ENCODE measurements at places on chromosomes 12 and 14. TPM values are rescaled to one million over a fixed set of nuclear protein-coding genes. Genes with fewer than 3 reads are reported as not detected.

- DNase-seq, result peak; percentile 29
Measured at GRCh38 chr14:49497725-49498348, 88.3 kb downstream of the RPS29 start.

DNA sequence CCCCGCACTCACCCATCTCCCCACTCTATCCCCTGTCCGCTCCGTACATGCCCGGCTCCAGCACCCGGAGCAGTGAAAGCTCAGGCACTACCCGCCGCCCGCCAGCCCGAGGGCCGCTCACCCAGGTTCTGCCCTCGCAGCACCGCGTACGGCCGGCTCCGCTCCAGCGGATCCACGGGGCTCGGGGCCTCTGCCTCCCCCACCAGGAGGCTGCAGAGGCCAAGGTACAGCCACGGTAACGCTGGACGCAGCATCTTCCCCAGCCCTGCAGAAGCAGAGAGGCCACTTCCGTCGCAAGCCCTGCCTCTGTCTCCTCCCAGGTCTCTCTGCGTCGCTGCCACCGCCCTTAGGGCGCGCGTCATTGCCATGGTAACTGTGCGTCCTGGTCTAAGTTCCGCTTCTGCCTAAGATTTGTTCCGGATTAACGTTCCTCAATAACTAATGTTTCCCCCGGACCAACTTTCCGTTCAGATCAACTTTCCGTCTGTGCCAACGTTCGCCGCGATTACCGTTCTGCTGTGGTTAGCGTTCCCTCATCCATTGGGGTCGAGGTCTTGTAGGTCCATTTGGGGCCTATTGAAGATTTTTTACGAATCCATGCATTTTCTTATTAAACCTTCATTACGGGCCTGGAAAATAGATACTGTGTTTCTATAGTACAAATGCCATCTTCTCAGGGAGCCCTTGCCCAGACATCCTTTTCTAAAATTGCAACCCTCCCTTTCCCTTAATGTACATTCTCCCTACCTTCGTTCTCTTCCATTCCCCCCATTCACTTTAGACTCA is at the start of gene C12orf76:
C12orf76 (minus strand) TSS at position 281 of the 786 bp plus-strand sequence; CDS start at position 254, 27 bp downstream.
- peak; percentile 86 for DNase-seq

DNA sequence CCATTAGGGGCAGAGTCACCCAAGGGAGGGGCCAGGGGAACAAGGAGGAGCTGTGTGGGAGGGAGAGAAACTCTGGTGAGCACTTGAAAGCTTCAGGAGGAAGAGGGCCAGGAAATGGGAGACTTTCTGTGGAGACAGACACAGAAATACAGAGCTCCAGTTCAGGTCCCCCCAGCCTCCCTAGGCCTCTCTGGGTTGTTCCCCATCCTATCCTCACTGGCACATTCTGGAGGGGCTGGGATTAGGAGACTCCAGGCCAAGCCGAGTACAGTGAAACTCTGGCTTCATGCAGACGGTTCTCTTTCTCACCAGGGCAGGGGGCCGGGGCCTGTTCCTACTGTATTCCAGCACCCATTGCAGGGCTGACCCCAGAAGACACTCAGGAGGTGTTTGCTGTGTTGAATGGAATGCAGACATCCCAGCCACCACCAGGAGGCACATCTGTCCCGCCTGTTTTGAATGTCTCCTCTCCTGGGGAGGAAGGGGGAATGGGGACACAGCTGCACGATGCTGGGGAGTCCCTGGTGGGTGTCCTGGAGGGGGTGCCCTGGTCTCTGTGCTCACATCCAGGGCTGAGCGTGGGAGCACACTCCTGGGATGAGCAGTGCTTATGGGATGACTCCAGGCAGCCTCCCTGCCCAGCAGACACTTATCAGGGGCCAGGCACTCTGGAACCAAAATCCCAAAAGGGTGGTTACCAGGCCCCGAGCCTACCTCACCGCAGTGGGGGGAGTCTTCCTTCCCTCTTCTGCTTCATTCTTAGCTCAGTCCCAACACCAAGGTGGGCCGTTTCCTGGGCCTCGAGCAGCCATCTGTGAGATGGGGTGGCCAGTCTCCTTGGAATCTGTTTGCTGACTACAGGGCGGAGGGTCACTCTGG is 5.5 kb upstream of the KRT84 start:
- no peak for DNase-seq

GRCh38 chr14:94542111-94542810 is 19.0 kb upstream of the SERPINA4 start:
- DNase-seq, result no peak

GRCh38 chr12:75721796-75722195 is 210.4 kb upstream of the KRR1 start:
- no peak for DNase-seq

DNA sequence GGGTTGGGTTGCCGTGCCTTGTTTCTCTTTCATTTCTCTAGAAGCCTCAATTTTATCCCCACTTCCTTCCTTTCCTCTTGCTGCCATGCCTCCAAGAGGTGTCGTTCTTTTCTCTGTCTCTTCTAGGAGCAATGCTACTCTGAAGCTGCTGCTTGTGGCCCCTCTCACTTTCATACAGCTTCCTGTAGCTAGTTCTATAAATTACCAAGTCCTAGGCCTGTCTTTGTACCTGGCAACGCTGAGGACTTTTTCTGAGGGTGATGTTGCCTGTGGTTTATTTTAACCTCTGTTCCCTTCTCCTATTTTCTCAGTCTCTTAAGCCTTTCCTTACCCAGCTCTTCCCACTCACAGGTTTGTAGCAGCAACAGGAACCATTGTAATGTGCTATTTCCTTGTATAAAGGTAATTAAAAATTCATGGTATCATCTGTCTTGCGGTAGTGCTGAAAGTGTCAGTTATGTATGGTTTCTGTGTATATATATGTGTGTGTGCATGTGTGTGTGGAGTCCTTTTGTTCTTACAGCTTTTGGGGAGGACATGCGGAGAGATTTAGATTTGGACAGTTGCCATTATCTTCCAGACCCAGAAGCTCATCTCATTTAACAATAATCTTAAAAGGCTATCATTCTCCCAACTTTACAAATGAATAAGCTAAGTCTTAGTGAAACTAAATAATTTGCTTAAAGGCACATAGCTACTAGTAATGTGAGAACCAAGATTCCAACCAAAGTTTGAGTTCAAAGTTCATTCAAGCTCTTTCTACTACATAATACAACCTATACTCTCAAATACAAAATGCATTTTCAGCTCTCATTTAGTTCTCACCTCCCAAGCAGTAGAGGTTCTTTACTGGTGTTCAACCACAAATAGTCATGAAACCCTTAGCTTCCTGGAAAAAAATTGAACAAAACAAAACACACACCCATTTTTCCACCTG is 43.8 kb downstream of the DDHD1 start:
- DNase-seq, result no peak

Gene ZNF605
- polyA plus RNA-seq, result 22.6 TPM

Gene PROX2
- 4.0 TPM for polyA plus RNA-seq

Gene KRT8
- 262 TPM for polyA plus RNA-seq

Gene LRCOL1
- 2.8 TPM for polyA plus RNA-seq

Gene PPM1A
- polyA plus RNA-seq, result 82.1 TPM

Gene CD163
- 8.2 TPM for polyA plus RNA-seq

Gene HHIPL1
- 2.6 TPM for polyA plus RNA-seq

Measured in left renal cortex interstitium (tissue), 4 donors.